ENCODE measurements at places on chromosomes 2 and 18.

GRCh38 chr18:22238036-22238435 is 68.6 kb downstream of the GATA6 start:
- no peak for DNase-seq

GRCh38 chr2:42895134-42895790 is 102.9 kb upstream of the HAAO start:
- peak; percentile 30 for DNase-seq

DNA sequence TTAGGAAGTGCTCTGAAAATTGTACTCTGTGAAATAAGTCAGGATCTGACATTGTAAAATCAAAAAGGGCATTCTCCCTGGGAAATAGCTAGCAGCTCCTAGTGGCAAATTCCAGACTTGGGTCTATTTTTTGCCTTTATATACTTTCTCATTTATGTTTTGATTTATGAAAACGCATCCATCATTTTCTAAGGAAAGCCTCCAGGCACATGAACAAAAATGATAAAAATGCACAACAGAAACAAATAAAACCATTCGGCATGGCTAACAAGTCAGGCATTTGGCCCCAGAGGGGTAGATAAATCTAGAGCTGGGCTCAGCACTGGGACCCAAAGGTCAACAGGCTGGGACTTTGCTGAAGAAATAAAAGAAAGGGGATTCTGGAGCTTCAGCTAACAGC is 167.0 kb downstream of the BCL11A start:
- peak; percentile 2 for DNase-seq

GRCh38 chr2:110772383-110772755 is 40.0 kb downstream of the ACOXL start:
- DNase-seq: no peak

DNA sequence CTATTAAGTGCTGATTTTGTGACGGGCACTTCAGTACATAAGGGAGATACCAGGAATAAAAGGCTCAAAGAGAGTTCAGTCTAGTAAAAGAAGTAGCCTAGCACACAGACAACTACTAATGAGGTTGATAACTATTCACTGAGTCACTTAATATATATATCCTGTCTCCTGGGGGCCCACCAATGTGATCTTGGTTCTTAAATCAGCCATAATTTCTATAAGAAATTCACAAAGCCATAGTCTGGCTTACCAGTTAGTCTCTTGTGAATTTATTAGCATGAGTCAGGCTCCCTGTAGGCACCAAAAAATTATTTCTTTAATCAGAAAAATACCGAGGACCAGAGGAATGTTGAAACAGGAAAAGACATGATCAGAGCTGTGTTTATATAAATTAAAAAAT is 10.4 kb downstream of the KCNE4 start:
- peak; percentile 59 for DNase-seq

- no peak for DNase-seq
Observed at GRCh38 chr2:1619556-1619955, 124.8 kb downstream of the PXDN start.

All from ELR (cell line).